ENCODE measurements at places on chromosomes 2 and 18. TPM values are rescaled to one million over a fixed set of nuclear protein-coding genes. Genes with fewer than 3 reads are reported as not detected.

GRCh38 chr2:198479065-198479464 lies 674.7 kb downstream of the PLCL1 start:
- no peaks in the 10 kb centered on the region for H3K36me3 ChIP-seq
- H3K4me1 ChIP-seq, result no peaks in the 10 kb centered on the region

GRCh38 chr2:170086117-170086688 lies 91.7 kb upstream of the MYO3B start:
- DNase-seq, result no peak
- no peak overlapping the region for H3K4me3 ChIP-seq
- H3K27me3 ChIP-seq, result no peaks in the 10 kb centered on the region
- no peaks in the 10 kb centered on the region for H3K4me1 ChIP-seq

GRCh38 chr2:24352664-24353063 lies 7.7 kb downstream of the ITSN2 start:
- H3K27ac ChIP-seq, result no peak overlapping the region
- H3K36me3 ChIP-seq, result no peaks in the 10 kb centered on the region
- no peak overlapping the region for H3K4me3 ChIP-seq
- peaks cover 9% of the 10 kb centered on the region for H3K4me1 ChIP-seq

Gene IL36RN
- not detected for total RNA-seq

Gene GPR75
- total RNA-seq, result 2.0 TPM

DNA sequence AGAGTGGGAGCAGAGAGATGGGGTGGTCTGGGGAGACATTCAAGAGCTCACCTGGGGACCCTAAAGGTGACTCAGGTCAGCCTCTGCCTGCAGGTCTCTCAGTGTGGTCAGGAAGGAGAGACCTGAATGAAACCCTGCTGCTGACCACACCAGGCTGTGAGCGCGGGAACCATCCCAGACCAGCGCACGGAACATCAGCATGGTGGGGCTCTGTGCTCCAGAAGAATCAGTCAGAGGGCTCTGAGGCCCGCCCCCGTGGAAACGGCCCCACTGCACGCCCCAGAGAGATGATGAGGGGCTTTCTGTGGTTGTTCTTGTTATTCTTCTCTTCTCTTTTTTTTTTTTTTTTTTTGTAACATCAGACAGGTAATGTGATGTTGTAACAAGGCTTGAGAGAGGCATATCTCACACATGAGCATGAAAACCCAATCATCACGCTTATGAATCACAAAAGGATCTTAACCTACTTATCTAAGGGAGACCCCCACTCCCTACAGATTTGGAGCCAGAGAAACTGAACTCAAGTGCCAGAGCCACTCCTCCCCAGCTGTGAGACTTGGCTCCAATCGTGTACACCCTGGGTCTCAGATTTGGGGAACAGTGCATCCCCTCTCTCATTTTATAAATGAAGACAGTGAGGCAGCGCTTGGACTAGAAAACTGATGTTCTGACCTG lies 302.2 kb downstream of the EIPR1 start:
- H3K4me1 ChIP-seq, result no peaks in the 10 kb centered on the region
- no peaks in the 10 kb centered on the region for H3K36me3 ChIP-seq
- H3K27me3 ChIP-seq, result peaks cover 7% of the 10 kb centered on the region
- no peak overlapping the region for H3K27ac ChIP-seq
- no peak overlapping the region for H3K4me3 ChIP-seq

- peaks cover 68% of the 10 kb centered on the region for H3K36me3 ChIP-seq
- H3K4me3 ChIP-seq, result no peak overlapping the region
These were observed 32.1 kb downstream of the RAB1A start for GRCh38 chr2:65097844-65098243.

GRCh38 chr2:42233976-42234441 lies 64.9 kb downstream of the EML4 start:
- H3K27me3 ChIP-seq, result no peaks in the 10 kb centered on the region
- H3K36me3 ChIP-seq, result peaks cover 7% of the 10 kb centered on the region
- H3K4me1 ChIP-seq, result peaks cover 35% of the 10 kb centered on the region
- no peak for DNase-seq

GRCh38 chr2:156099382-156099781 lies 233.1 kb downstream of the NR4A2 start:
- no peak overlapping the region for H3K27ac ChIP-seq
- H3K4me3 ChIP-seq, result no peak overlapping the region
- H3K4me1 ChIP-seq, result no peaks in the 10 kb centered on the region
- no peak for DNase-seq
- no peaks in the 10 kb centered on the region for H3K36me3 ChIP-seq
- H3K27me3 ChIP-seq, result no peaks in the 10 kb centered on the region

- H3K27me3 ChIP-seq, result peaks cover 34% of the 10 kb centered on the region
- no peaks in the 10 kb centered on the region for H3K36me3 ChIP-seq
- H3K4me3 ChIP-seq, result peak overlapping the region; percentile 29
- DNase-seq, result no peak
- H3K27ac ChIP-seq, result no peak overlapping the region
These were observed 171.9 kb downstream of the AGAP1 start for GRCh38 chr2:235665661-235666212.

- H3K4me3 ChIP-seq, result no peak overlapping the region
- H3K4me1 ChIP-seq, result peaks cover 54% of the 10 kb centered on the region
- no peak overlapping the region for H3K27ac ChIP-seq
- no peak for DNase-seq
- H3K36me3 ChIP-seq, result no peaks in the 10 kb centered on the region
- H3K27me3 ChIP-seq, result no peaks in the 10 kb centered on the region
These were observed 12.7 kb upstream of the ARID5A start for GRCh38 chr2:96523659-96524481.

Gene SOX11
- not detected for total RNA-seq

DNA sequence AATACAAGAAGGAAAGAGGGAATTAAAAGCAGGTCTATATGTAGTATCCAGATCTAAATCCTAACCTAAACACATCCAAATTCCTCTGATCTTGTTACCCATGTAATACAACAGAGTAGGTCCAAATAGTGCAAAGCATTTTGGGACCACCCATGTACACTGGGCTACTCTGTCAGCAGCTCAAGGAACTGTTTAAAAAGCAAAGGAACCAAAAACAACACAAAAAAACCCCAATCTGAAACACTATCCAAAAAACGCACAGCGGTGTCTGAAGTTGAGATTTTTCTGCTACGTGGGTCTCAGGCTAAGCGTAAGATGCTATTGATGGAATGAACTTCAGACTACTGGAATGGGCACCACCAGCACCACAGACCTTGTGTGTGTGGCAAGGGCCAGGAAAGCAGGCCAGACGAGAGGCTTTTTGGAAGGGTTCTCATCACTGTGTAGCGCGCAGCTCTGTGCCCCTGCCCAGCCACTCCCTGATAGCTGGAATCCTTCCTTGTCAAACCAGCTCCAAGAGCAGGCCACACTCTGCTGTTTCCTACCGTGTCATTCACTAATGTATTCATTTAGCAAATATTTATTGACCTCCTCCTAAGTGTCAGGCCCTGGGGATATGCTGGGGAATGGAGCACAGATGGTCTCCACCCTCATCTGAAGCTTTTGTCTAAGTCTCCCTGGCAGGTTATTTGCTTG lies 101.4 kb downstream of the COLEC12 start:
- no peak for DNase-seq
- no peaks in the 10 kb centered on the region for H3K36me3 ChIP-seq
- H3K4me3 ChIP-seq, result no peak overlapping the region
- peaks cover 3% of the 10 kb centered on the region for H3K27me3 ChIP-seq
- H3K27ac ChIP-seq, result no peak overlapping the region

- H3K27ac ChIP-seq, result no peak overlapping the region
- H3K36me3 ChIP-seq, result no peaks in the 10 kb centered on the region
- H3K4me1 ChIP-seq, result no peaks in the 10 kb centered on the region
- no peaks in the 10 kb centered on the region for H3K27me3 ChIP-seq
These were observed 61.2 kb upstream of the MRPS9 start for GRCh38 chr2:104976603-104977120.

DNA sequence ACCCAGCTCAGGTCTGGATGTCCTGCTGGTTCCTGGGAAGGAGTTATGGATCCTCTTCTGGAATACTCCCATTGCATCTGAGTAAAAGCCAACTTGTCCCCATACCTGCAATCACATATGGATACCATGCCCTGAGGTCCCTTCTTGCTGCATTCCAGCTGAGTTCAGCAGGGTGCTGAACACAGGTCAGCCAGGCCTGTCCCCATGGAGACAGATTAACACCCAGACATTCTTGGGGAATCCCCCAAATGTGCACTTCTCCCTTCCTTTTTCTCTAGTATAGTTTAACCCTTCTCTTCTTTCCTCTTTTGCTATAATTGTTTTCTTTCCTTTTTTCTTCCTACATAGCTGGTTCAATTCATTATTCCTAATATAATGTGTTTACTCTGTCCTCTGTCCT lies 799.6 kb upstream of the HS6ST1 start:
- H3K4me3 ChIP-seq, result no peak overlapping the region
- no peaks in the 10 kb centered on the region for H3K4me1 ChIP-seq
- H3K27ac ChIP-seq, result no peak overlapping the region
- no peak for DNase-seq

DNA sequence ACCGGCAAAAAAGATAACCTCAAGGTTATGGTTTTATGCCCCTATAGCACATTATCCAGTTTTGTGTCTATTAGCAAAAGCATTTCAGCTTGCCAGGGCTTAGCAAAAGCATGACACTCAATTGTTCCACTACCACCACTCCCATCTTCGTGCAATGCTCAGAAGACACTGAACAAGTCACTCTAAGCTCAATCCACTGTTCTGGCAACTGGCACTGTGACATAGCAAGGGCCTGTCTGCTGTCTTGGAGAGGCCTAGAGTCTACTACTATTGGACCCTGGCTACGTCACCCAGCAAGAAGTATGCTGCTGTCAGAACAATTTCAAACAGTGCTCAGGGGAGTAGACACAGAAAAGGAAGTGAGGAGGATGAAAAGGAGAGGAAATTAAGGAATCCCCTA lies 103.5 kb upstream of the PPP1CB start:
- DNase-seq, result no peak
- H3K4me3 ChIP-seq, result no peak overlapping the region
- peaks cover 7% of the 10 kb centered on the region for H3K4me1 ChIP-seq
- H3K36me3 ChIP-seq, result no peaks in the 10 kb centered on the region

- peaks cover 10% of the 10 kb centered on the region for H3K27me3 ChIP-seq
- no peaks in the 10 kb centered on the region for H3K36me3 ChIP-seq
These were observed 21.1 kb downstream of the PLB1 start for GRCh38 chr2:28516950-28517349.

Gene IL1RL1
- total RNA-seq, result not detected

DNA sequence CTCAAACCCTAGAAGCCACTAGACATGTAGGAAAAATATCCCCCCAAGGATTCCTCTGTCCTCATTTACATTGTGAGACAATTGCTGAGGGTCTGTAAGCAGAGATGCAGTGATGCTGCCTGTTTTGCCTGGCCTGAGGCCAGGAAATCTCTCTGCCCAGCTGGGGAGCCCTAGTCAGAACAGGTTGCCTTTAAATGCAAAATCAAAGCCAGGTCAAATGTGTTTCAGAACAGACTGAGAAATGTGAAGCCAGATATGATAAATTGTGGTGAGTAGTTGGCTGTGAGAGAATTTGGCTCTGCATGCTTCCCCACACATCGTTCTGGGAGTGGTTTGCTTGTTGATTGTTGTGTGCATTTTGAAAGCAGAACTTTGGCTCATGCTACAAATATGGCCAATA lies 38.4 kb upstream of the NXPH2 start:
- DNase-seq, result no peak
- H3K4me3 ChIP-seq, result no peak overlapping the region
- no peaks in the 10 kb centered on the region for H3K27me3 ChIP-seq
- H3K4me1 ChIP-seq, result no peaks in the 10 kb centered on the region
- no peak overlapping the region for H3K27ac ChIP-seq

Gene GPN1
- total RNA-seq, result 28.1 TPM

Gene MGAT5
- 77.8 TPM for total RNA-seq
